MG63 (cell line): ENCODE measurements at places on chromosomes 13 and 19. TPM values are rescaled to one million over a fixed set of nuclear protein-coding genes. Genes with fewer than 3 reads are reported as not detected.

SLC10A2 gene
- not detected in 2 replicates for total RNA-seq

SUPT20H gene
- 43.7 and 43.8 TPM in 2 replicates for total RNA-seq

RGL3 gene
- total RNA-seq = 0.10 TPM in 1 of 2 replicates, not detected in the other

DNA sequence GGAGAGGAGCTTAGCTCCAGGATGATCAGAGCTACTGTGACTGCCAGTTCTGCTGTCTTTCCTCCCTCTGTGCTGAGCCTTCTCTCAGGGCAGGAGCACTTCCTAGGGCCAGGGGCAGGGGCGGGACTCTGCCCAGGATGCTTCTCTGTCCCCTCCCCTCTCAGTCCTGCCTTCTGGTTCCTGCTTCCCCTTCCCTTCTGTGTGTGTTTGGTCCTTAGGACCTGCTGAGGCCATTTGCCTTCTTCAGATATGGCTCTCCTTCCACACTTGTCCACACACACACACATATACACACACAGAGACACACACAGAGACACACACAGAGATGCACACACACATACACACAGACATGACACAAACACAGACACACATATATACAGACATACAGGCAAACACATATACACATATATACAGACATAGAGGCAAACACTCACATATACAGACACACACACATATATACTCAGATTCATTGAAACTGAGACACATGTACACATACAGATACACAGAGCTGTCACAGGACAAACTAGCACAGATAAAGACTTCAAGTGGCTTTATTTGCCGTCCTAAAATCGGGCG, 22.0 kb upstream of the CD177 start:
- DNase-seq = no peak

- DNase-seq = no peak
Observed at GRCh38 chr13:99225078-99225477, 24.4 kb downstream of the UBAC2 start.

DNA sequence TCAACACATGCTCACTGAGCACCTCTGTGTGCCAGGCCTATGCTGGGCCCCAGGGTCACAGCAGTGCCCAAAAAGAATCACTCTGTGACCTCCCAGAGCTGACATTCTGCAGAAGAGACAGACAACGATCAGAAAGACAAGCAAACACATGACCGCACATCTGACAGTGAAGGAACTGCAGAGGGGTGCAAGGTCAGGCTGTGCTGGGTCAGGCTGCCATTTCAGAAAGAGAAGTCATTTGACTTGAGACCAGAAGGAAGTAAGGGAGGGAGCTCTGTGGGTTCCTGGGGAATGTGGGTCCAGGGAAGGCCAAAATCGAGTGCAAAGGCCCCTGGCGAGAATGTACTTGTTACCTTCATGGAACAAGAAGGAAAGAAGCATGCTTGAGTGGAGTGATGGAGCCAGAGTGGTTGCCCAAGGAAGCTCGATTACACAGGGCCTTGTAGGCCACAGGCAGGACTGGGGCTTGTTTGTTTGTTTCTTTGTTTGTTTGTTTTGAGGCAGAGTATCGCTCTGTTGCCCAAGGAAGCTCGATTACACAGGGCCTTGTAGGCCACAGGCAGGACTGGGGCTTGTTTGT, 11.4 kb upstream of the CD22 start:
- DNase-seq = no peak

DNA sequence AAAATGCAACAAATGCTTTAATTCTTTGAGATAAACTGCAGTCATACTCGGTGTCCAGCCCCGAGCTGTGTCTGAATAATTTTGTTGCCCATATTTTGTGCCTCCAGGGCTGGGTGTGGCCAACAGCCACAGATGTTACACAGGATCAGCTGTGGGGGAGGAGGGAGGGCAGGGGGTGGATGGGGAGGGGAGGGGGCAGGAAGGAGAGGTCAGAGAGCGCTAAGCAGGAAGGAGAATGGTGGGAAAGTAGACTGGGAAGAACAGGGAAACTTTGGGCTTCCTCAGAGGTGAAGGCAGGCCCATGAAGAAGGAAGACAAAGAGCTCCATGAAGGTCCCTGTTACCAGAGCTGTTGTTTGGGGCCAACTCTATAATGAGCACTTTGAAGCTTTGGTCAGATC, 295.8 kb downstream of the COG6 start:
- DNase-seq = no peak

DNA sequence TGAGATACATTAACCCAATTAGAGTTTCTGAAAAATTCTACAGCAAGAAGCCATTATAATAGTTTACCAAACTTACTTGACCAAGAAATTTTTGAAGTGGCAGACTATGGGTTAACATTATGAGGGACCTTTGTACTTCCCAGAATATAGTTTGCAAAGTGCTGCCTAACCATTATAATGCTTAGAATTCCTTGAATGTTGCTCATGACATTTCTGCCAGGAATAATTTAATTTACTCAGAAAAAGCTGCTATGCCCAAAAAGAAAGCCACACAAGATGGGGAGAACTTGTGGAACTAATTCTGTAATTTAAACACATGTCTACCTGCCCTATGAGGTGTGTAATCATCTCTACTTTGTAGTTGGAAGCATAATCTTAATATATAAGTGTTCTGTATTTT, 58.1 kb upstream of the MYCBP2 start:
- DNase-seq = no peak
